ENCODE measurements at places on chromosomes 13 and 19.
A peak's percentile ranks its signal among the peaks of the same experiment; 100 is the strongest.

- no peak for DNase-seq
Measured at GRCh38 chr13:59437544-59438301, 726.0 kb downstream of the DIAPH3 start.

DNA sequence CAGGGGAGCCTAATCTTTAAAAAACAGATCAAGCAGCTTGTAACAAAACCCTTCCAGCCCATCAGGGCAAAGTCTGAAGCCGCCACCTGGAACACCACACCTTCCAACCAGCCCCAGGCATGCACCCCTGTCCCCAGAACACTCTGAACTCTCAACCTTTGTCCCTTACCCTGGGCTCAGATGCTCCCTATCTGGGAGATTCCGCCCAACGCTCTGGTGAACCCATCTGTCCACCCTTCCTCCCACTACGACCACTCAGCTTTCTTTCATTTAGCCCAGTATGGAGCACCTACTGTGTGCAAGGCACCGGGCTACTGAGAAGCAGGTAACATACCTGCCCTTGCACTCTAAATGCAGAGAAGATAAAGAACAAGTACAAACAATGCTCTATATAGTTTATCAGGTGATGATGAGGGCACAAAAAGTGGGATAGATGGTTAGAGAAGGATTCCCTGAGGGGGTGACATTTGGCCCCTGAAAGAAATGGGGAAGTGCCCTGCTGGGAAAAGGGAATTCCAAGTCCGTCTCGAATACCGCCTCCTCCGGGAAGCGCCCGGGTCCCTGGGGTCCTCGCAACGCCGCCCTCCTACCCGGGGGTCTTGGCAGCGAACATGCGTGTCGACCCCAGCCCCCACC, 629 bp downstream of the PEPD start:
- DNase-seq: peak; percentile 46

GRCh38 chr13:32497589-32497988, 41.0 kb downstream of the N4BP2L2 start:
- DNase-seq: no peak

- DNase-seq: no peak
Measured at GRCh38 chr13:97640268-97640667, 206.3 kb downstream of the RAP2A start.

DNA sequence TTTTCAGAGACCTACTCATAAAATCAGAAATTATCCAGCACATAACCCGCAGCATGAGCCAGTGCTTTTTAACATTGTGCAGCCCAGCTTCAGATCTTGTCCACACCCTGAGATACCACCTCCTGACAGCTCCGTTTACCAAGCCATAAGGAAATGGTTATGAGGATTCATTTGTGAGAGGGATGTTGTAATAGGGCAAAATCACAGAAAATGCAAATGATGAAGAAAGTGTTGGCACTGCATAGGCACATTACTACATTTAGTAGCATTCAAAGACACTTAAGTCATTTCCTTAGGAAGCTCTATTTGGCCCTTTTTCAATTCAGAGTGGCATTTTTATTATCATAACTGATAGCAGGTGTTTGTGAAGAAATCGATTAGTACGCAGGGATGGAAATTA, 277.5 kb downstream of the DNAJC15 start:
- DNase-seq: no peak
